B cell (primary cell): ENCODE measurements at places on chromosomes 7 and 10. TPM values are rescaled to one million over a fixed set of nuclear protein-coding genes. Genes with fewer than 3 reads are reported as not detected.

EBLN1 gene
- not detected in 2 replicates for polyA plus RNA-seq

VIPR2 gene
- polyA plus RNA-seq: 0.09 TPM in 1 of 2 replicates, not detected in the other

TUBAL3 gene
- polyA plus RNA-seq: not detected in 2 replicates

TMEM229A gene
- not detected in 2 replicates for polyA plus RNA-seq

PLAU gene
- 0.04 and 0.52 TPM in 2 replicates for polyA plus RNA-seq

LRRC18 gene
- polyA plus RNA-seq: not detected in 2 replicates

DNA sequence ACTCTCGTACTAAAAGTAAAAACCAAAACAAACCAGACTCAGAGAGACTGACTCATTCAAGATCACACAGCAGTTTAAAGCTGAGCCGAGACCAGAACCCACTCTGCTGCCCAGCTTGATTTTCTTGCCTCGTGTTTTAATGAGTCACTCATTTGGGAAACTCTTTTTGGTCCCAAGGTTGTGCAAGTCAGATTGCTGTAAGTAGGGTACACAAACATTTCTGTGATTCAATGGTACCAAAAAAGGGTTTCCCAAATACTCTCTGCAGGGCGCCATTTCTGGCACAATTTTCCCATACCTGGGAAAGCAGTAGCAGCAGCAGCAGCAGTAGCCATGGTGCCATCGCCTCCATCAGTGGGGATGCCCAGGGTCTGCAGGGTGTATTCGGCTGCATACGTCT lies 69.9 kb downstream of the ASAH2B start:
- no peak for DNase-seq

GRCh38 chr10:108782411-108782810 lies 1140.9 kb downstream of the XPNPEP1 start:
- no peak for DNase-seq

DNA sequence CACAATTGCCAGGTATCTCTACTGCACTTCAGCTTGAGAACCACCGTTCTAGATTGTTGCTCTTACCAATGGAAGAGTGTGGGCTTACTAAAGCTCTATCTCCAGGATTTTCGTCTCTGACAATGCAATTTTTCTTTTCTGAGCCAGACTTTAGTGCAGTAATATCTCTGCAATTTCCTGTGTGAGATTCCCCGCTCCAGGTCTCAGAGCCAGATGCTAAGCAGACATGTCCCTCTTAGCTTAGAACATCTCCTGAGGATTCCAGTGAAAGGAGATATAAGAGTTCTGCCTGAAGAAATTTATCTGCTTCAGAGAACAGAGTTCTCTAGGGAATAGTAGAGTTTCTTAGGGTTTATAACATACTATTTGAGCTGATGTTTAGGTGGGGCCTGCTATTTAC lies 82.0 kb downstream of the SND1 start:
- no peak for DNase-seq

DNA sequence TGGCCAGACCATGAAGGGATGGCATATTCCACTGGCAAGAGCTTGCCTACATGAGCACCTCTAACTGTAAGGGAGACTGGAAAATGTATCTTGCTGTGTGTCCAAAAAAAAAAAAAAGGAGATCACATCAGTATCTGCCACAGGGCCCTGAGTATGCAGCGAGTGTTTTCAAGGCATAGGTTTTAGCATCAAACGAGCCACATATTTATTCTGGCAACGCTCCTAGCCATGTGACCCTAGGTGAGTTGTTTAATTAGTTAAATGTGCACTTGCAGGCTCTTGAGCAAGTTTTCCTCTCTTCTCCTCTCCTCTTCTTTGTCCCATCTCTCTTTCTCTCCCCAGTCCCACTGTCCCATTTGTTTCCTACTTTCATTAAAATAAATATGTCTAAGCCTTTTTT lies 428.7 kb upstream of the AKR1E2 start:
- no peak for DNase-seq

DNA sequence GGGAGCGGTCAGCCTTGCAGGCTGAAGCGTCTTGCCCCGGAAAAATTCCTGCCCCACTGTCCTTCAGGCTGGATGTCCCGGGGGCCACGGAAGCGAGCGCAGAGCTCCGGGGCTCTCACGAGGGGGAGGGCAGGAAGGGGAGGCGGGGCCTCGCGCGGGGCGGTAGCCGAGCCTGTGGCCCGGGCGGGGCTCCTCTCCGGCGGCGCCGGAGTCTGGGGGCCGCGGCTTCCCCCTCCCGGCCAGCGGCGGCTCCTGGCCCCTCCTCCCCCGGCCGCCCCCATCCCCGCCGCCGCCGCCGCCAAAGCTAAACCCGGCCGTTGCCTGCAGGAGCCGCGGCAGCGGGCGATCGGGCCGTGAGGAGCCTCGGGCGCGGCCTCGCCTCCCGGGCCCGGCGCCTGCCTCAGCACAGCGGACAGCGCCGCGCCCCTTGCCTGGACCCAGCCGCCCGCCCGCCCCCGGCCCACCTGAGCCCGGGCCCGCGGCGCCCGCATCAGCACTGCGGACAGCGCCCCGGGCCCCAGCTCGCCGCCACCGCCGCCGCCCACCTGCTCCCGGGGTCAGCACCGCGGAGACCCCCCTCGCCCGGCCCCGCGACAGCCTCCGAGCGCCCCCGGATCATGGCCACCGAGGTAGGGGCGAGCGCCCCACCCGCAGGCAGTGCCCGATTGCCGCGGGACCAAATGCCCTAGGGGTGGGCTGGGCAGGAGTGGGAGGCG lies at the start of gene GOLGA7B:
Gene GOLGA7B, plus strand, starts transcription at position 157 of the 716 bp plus-strand sequence. Its CDS starts 461 bp downstream, at position 618.
- peak; percentile 56 for DNase-seq

GRCh38 chr7:139741789-139742344 lies 35.9 kb downstream of the HIPK2 start:
- DNase-seq: no peak

DNA sequence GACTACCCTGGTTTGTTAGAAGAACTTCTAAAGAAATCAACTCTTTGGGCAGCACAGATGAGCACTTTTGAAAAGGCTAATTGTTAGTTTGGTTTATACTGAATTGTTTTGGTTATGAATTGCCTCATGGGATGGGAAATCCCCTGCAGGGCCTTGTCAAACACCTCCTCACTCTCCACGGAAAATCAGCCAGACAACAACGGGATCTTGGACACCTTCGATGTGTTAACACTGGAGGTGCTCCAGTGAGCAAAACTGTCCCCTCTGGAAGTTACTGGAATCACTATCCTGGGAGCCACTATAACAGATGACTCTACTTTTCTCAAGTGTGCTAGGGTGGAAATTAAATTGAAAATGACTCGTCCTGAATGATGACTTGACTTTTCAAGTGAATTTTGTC lies 38.7 kb downstream of the CDK6 start:
- DNase-seq: no peak

DNA sequence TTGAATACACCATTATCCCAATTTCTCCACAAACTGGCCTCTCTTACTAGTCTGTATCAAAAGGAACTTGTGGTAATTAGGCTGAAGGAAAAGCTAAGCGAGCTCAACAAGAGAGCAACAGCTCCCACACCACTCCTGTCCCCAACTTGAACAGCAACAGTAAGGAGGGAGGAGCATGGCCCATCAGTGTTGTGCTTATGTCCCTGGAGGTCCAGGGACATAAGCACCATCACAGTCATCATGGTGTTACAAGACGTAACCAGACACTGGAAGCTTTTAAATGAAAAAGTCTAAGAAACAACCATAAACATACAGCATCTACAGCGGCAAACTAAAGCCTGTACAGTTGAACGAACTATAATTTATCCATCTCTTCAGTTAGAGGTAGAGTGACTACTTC lies 989 bp downstream of the ERLIN1 start:
- peak; percentile 37 for DNase-seq

DNA sequence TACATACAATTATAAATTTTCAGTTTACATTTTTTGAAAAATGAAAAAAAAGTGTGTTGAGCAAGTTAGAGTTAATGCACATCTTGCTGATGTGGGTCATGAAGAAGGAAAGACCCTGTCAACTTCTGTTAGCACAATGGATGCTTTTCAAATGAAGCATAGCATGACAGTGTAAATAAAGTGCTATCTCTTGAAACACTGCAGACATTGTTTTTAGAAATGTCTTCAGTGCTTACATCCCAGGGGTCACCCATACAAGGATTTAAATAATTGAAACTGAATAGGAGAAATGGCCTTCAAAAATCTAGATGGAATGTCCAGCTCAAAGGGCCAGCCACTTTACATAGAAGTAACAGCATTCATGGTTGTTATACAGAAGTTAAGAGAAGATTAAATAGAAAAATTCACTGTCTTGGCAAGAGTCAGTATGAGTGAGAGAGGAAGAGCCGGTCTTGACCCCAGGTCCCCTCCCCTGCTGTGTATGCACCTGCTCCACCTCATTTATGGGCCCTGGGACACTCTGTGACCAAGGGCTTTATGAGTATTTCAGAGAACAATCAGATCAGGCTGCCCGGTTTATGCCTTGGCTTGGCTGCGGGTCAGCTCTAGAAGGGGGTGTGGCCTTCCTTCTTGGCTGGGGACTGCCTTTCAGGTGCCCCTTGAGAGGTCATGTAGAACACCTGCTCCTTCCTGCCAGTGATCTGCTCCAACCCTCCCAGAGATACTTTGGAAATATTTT lies 237.7 kb upstream of the TMEM72 start:
- DNase-seq: no peak

DNA sequence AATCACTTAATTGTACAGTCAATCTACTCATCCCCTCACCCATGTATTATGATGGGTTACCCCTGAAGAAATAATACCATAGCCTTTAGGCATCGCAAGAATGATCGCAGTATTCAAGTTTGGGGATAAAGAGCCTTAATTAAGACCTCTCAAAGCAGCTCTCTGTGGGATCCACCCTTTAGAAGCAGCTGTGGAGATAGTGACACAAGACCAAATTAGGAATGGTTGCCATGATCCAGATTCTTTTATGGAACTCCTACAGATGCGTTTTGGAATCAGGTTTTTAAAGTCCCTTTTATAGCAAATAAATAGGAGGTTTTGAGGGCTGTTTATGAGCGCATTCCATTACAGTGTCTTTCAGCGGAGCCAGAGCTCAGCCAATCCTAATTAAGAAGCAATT lies 12.2 kb downstream of the TES start:
- no peak for DNase-seq

DNA sequence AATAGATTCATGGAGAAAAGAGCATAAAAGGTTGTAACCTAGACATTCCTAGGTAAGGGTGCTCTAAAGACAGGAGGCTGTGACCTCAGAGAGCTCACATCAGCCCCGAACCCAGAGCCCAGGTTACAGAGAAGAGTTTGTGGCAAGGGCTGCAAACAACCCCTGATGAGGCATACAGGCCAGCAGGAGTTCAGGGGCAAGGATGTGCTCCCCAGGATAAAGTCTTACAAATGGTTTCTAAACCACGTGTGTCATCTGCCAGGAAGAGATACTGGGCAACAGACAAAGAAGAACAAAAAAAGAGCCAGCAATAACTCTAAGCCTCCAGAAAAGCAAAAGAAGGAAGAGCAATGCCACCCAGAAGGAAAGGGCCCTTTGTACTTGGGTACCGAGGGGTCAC lies 27.7 kb downstream of the NCAPG2 start:
- no peak for DNase-seq

- no peak for DNase-seq
Measured at GRCh38 chr7:35777121-35777520, 23.7 kb upstream of the SEPTIN7 start.

DNA sequence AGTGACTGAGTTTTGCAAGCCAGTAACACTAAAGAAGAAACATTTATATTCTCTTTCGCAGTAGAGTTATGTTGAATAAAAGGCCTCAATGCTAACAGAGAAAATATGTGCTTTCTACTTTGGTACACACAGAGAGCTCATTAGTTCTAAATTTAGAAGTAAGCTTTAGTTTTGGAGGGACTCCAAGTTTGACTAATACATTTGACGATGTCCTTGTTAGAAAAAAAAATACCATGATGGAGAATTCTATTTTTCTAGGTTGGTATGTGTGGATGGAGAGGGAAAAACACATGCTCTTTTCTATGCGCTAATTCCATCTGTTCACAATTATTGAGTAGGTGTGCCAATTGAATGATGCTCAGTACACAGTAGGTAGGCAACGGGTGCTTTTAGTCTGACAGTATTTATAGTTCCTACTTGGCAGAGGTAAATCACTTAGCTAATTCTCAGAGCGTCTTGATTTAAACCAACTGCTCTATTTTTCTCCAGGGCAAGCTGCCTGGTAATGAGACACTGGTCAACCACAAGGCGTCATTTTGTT lies 327.2 kb upstream of the AKR1E2 start:
- no peak for DNase-seq
